ENCODE measurements at places on chromosomes 5 and 9.

DNA sequence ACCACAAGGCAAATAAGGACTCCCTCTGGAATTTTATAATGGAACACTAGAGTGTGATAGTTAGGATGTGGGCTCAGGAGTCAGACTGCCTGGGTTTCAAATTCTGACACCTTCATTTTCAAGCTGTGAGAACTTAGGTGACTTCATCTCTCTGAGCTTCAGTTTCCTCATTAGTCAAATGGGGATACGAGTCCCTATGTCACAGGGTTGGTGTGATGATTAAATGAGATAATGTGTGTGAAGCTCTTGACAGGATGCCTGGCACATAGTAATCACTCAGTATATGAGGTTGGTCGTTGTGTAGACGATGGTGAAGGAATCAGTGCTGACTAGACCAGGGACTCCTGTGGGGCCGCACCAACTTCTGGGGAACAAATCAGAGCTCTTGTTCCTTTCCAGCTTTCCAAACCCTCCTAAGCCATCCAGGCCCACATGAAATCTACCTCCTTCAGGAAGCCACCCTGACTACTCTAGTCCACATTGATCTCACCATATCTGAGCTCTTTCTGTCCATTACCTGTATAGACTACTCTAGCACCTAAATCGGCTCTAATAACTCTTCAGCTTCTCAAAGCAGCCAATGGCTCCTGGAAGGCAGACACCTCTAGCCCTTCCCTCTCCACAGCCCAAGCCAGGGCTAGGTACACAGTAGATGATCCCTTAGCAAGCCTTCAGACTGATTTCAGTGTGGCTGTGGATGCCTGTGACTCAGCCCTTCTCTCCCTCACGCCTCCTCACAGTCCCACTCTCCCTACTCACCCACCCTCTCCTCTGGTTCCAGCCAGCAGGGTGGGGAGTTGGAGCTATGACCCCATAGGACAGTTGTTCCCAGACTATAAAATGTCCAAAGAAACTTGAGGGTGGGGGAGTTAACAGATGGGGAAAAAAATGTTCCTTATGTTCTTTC, 2.5 kb upstream of the TCF7 start:
- DNase-seq = no peak

DNA sequence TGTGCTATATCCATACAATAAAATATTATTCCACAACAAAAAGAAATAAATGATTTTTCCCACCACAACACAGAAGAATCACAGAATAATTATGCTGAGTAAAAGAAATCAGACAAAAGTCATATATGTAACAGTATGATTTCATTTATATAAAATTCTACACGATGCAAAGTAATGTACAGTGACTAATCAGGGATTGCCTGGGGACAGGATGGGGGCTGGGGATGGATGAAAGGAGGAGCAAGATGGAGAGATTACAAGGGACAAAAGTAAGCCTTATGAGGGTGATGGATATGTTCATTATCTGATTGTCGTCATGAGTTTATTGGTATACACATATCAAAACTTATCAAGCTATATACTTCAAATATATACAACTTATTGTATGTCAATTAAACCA, 154.0 kb downstream of the FBN2 start:
- DNase-seq = no peak

DNA sequence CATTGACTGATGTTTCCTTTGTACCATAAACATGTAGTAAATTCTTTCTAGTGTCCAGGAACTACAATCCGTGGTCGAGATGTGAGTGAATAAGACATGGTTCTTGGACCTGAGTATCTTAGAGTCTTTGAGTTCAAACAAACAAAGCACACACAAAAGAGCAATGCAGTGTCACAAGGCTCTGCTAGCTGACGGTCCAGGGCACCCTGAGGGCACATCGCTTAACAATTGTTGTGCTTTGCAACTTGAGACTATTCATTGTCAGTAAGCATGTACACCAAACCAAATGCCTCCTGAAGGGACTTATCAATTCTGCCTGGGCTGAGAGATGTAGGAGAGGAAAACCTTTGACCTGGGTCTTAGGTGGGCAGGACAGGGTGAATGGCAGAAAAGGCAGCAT, 84.8 kb downstream of the CAMK4 start:
- no peak for DNase-seq

DNA sequence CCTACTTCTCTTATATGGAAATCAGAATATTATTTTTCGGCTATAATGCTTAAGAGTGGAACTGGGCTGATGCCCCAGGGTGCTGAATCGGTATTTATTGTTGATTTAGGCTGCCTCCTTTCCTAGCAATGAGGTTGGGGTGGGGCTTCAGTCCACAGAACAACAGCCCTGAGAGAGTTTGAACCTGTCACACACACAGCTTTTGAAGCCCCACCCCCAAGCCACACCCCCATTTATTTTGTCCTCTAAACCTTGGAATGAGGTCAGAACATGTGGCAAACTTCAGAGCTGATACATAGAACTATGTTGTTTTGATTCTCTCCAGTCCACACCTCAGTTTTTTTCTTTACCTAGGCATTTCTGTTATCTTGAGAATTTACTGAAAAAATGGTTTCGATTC, 51.7 kb upstream of the CAMK4 start:
- no peak for DNase-seq

GRCh38 chr5:22968386-22968785, 115.2 kb upstream of the CDH12 start:
- DNase-seq = no peak

- no peak for DNase-seq
Measured at GRCh38 chr5:41790038-41790776, 80.0 kb downstream of the OXCT1 start.

DNA sequence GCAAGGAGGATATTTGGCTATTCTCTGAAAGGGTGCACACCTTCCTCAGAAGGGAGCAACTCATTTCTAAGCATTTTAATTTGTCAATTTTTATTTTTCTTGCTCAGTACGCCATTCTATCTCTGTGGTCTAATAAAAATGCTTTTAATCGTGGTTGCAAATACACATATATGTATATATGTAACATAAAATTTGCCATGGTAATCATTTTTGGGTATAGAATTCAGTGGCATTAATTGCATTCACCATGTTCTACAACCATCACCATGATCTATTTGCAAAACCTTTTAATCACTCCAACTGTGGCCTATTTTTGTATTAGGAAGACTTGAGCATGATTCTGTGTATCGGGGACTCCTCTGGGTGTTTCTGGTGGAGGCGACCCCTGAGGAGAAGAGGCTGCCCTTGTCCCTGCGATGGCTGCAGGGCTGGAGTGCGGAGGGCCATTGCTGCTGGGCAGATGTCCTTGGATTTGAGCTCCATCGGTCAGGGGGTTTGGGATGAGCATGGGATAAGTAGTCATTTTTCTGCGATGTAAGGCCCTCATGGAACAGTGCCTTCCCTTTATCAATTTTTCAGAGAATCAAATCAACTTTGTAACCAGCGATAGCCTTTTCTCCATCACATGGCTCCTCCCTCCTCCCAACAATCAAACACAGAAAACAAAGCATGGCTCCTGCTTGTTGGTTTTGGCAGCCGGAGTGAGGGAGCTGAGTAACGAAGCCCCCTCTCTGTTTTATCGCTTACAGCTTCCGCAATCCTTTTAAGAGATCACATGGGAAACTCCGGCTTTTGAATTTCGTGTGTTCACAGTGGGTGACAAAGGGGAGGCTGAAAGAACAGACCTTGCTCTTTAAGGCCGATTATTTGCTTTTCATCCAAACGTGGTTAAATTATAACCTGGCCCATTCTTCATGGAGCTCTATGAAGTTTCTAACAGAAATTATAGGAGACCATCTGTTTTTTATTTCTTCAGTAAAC, 187.3 kb downstream of the TENT4A start:
- DNase-seq = no peak

GRCh38 chr5:45643056-45643455, 53.1 kb downstream of the HCN1 start:
- DNase-seq = no peak

GRCh38 chr9:124001866-124002525, 9.6 kb upstream of the LHX2 start:
- no peak for DNase-seq

DNA sequence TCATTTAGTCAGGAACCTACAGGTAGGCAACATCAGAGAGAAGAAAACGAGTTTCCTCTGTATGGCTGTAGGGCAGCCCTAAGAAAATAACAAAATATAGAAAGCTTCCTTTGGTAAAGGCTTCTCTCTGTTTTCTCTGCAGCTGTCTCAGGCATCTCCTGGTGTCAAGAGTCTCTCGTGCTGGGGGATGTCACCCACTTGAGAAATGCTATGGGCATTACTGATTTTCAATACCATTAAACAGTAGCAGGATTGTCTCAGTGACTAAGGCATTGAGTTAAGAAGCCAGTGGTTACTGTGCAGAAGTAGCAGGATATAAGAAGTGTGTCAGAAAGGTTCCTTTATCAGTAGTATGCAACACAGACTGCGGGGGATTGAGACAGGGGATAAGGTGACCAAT, 32.4 kb downstream of the LIFR start:
- no peak for DNase-seq

GRCh38 chr9:92245005-92245797, 48.3 kb downstream of the IARS1 start:
- DNase-seq = no peak

DNA sequence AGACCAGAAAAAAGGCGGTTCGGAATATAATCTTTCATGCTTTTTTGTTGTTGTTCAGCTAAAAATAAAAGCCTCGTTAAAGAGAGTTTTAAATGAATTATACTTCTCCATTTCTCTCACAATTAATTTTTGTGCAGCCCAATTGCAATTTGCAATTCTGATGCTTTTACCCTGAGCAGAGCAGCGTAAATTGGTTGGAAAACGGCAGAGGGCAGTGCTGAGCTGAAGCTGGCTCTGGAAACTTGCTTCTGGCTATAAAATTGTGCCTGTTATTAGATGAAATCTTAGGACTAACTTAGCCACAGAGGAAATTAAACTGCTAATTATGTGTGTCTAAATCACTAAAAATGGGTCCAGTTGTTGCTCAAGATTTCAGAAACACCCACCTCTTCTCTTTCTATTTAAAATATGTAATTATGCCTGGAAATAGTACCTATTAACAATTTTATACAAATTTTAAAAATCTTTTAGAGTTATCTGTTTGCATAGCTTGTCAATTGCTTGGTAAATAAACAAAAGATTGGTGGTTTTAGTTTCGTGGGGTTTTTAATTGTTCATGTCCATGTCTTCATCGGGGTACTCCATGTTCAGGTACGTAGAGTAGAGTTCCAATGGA, 441.8 kb upstream of the TLE4 start:
- peak; percentile 55 for DNase-seq

DNA sequence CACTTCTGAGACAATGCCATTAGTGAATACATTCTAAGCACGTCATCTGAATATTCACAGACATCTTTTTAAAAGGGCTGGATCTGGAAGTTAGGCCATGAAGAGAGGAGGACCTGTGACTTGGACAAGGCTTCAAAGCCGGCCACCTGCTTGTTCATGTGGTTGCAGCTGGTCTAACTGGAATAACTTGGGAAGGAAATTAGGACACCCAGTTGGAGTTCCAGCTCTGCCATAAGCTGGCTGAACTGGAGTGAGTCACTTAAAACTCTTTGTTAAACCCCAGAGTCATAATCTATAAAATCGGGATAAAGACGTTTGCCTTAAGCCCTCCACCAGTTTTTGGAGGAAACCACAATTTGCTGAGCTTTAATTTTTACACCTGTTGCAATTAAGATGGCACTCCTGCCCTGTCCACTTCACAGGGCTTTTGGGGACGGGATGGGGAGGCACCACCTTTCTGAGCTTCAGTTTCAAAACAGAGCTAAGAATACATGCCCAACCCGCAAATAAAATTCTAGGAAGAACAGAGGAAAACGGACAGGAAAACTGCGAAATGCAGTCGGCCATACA, 536 bp upstream of the STX17 start:
- DNase-seq = peak; percentile 25

- no peak for DNase-seq
Measured at GRCh38 chr5:60210810-60211209, 317.3 kb upstream of the PDE4D start.

GRCh38 chr5:12323637-12324229, 419.5 kb upstream of the CTNND2 start:
- no peak for DNase-seq

- DNase-seq = peak; percentile 50
Measured at GRCh38 chr9:137454145-137454596, 5.0 kb downstream of the NSMF start.

DNA sequence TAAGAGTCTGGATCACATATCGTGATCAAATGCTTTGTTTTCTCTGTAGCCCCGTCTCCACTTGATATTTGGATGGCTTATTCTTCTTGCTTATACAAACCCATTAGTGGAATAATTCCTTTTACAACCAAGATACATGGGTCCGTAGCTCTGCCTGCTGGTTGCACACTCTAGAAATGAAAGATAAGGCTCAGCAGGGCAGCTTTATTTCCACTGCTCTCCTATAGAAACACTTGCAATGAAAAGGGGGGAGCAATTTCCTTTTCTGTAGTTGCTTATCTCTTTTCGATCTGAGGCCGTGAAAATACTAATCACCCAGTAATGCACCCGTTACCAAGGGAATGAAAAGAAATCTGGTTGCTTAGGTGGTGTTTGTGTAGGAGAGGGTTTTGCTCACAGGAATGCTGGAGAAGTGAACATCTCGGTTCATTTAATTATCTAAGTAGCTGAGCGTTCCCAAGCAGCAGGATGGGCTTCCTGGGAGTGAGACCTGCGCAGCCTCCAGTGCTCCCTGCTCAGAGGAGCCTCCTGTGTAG, 131.7 kb downstream of the ADAMTS16 start:
- no peak for DNase-seq

DNA sequence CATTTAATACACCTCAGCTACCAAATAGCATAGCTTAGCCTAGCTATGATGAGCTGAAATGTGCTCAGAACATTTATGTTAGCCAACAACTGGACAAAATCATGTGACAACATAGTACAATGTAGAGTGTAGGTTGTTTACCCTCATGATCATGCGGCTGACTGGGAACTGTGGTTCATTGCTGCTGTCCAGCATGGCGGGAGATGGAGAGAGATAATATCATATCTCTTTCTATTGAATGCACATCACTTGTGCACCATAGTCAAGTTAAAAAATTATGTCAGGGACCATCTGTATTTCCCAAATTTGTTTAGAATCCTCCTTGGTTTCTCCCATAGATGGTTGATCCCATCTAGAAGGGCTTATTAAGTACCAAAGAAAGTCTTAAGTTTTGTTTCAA, 151.1 kb upstream of the ELL2 start:
- no peak for DNase-seq

DNA sequence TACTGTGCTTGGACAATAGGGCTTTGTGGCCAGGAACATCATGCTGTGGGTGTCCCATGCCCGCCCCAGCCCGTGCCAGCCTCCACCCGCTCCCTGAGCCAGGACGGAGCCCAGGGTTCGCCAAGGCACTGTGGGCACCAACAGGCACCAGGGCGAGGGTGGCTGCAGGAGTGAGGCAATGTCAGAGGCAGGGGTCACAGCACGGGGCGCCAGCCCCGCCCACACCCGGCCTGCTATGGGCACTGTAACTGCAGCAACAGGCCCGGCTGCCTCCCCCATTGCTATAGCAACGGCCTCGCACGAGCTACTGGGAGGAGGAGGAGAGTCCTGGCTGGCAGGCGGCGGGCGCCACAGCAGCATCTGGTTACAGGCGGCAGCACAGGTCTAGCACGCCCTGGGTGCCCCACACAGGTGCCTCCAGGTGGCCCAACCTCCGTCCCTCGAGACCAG, 2.5 kb downstream of the ABCA2 start:
- no peak for DNase-seq

- DNase-seq = no peak
Measured at GRCh38 chr9:17470036-17470813, 108.6 kb upstream of the SH3GL2 start.
